ENCODE measurements at places on chromosomes 2 and 18.

GRCh38 chr2:26495705-26496297 is 17.9 kb upstream of the OTOF start:
- no peak for DNase-seq

DNA sequence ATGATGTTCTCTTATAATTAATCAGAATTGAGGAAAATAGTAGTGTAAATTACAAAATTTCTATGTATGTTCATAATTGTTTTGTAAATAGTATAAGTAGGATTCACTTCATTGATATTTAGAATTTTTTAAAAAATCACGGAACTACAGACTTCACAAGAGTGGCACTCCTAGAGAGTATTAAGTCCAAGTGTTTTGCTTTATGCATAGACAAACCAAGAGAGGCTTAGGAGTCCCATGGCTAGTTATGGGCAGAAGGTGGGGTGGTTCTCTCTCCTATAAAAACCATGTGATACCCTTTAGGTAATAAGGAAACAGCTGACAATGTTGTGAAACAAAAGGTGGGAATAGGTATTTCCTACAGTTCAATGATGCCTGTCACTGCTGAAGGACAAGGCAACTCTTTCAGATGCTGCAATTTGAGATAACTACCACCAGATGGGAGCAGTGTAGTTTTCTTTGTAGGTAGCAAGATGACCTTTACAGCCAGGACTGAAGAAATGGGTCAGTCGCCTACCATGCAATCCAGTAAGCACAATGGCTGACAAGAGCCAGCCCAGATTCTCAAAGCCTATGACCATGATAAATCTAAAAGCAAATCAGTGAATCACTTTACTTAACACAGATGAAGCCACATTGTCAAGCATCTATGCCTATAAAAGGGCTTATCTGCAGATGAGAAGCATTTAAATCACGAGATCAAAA is 83.9 kb downstream of the AAK1 start:
- no peak for DNase-seq

DNA sequence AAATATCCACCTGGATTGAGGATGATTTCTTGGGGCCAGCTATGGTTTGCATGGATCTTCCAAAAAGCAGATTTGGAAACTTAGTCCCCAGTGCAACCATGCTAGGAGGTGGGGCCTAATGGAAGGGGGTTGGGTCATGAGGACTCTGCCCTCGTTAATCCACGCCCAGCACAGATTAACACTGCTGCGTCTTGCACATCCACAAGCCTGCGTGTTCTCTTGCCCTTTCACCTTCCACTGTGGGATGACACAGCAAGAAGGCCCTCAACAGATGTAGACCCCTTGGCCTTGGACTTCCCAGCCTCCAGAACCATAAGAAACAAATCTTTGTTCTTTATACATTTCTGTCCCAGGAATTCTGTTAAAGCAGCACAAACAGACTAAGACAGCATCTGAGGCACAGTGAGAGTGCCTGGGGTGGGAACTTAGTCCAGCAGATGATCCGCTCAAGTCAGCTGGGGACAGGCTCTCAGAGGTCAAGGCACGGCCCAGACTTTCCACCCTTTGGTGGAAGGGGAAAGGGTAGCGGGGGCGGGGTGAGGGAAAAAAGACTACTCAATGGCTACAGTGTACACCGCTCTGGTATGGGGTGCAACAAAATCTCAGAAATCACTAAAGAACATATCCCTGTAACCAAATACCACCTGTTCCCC is 2.4 kb downstream of the RAB17 start:
- DNase-seq = no peak

DNA sequence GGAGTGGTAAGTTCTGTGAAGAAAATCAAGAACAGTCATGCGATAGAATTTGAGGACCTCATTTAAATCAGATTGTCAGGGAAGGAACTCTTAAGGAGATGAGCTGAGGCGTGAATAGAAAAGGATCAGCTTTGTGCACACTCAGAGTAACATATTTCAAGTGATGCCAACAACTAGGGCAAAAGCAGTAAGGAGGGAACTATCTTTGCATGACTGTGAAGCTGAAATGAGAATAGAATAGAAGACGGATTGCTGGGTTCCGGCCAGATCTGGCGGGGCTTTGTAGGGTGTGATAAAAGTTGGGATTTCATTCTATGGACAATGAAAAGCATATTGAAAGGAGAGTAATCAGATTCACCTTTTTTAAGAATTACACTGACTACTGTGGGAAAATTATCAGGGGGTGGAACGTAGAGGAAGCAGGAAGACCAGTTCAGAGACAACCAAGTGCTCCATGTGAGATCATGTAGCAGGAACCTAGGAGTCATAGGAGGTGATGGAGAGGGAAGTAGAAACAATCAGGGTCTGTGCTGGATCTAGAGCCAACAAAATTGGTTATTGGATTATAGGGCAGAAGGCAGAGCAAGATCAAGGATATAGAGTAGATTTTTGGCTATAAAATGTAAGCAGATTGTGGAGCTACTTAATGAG is 884.3 kb downstream of the DCC start:
- DNase-seq = no peak

GRCh38 chr2:128490881-128491691 is 172.4 kb upstream of the HS6ST1 start:
- DNase-seq = no peak

DNA sequence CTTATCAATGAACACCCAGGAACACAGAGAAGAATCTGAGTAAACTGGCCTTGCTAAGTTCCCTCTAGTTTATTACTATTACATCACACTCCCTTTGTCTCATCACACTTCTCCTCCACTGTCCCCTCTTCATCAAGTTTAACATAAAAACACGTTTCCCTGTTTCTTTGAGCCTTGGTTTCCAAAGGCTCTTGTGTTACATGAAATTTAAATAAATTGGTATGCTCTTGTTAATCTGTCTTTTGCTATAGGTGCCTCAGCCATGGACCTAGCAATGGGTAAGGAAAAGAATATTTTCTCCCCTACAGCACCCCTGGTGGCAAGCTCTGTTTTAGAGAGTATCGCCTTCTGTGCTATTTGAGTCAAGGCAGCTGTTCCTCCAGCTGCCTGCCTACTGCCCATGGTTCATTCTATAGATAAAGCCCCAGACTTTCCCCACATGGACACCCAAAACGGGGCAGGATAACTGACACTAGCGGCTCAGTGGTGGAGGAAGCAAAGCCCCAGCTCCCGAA is 31.8 kb downstream of the TGIF1 start:
- DNase-seq = peak; percentile 16

DNA sequence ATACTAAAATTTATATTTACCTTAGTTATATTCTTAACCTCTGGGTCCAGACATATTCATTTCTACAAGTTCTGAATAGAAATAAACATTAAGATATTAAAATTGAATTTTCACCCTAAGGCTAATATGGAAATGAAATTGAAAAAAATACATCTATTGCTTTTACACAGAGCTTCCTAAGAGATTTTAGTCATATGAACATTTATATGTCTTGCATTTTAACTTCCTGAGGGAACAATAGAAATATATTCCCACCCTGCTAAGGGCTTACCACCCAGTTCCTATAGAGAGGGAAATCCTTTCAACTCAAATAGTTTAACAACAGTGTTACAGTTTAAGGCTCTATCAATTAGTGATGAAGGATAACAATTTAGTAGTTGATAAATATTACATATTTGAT is 60.5 kb downstream of the SOCS6 start:
- DNase-seq = no peak

DNA sequence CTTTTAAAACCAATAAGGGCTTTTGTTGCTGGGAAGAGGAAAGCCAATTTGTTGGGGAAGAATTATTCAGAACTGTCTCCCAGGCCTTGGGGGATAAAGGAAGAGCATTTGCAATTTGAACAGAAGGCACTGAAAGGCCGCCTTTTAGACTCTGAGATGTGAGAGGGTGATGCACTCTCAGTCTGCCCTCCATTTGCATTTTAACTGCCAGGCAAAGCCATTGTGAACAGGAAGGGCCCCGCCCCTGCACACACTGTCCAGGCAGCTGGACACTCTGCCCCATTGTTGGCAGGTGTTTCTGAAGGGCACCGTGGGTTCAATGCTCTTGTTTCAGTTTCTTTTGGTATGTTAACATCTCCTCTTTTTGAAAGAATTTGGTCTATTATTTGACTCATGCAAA is 169.5 kb upstream of the COPS8 start:
- no peak for DNase-seq

GRCh38 chr2:73979686-73980085 is 5.0 kb upstream of the TET3 start:
- DNase-seq = no peak

GRCh38 chr2:127535422-127535901 is at the start of gene MYO7B:
MYO7B (plus strand) TSS chr2:127535683; CDS start chr2:127559723, 24,040 bp downstream.
- DNase-seq = no peak

DNA sequence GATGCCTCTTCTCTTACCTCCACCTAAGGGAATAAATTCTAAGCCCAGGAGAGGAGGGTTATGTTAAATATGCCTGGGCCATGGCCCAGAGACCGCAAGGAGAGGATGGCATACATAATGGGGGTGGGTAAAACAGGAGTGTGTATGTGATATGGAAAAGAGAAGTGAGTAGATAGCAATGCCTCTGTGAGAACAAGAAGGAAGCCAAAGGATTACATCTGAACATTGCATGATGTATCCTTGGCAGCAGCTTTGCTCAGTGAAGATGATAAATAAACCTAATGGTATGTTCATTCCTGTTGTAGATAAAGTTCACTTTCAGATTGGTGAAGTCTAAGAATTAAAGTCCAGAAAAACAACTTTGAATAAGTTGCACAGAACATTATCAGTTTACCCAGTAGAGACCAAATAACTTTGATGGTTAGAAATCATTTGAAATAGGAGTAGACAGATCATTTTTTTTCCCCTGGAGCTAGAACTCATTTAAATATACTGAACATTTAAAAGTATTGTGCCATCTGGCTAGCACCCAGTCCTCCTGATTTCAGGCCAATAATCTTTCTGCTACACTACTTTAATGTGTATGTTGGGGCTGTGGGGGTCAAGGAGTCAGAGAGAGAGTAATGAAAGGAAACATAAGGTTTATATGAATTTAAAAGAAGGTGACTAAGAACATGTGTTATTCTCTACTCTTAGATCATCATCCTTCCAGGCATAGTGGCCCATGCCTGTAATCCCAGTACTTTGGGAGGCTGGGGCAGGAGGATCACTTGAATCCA is 231.7 kb downstream of the PARD3B start:
- peak; percentile 67 for DNase-seq

- DNase-seq = no peak
These were observed 93.4 kb downstream of the CDH19 start for GRCh38 chr18:66510357-66511045.

GRCh38 chr2:223519471-223519870 is 82.7 kb downstream of the SCG2 start:
- no peak for DNase-seq

GRCh38 chr2:136306836-136307235 is 188.9 kb upstream of the CXCR4 start:
- no peak for DNase-seq

DNA sequence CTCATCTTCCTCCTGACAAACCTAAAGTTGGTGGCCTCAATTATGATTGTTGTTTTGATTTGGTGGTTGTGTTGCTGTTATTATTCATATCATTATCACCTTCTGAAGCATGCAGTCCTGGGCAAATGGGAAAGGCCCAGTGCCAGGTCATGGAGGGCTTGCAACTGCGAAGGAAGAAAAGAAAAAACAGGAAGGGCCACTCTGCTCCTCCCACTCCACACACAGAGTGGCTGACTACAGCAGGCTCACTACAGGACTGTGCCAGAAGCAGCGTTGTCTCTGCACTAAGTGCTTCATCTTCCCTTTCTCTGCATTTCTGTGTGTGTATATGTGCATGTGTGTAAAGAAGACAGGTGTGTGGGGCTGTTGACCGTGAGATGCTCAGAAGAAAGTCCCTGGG is 231.9 kb downstream of the ANKRD30B start:
- no peak for DNase-seq

- no peak for DNase-seq
These were observed 15.0 kb upstream of the TRAF3IP1 start for GRCh38 chr2:238305092-238305862.

GRCh38 chr2:37326285-37326684 is 1.7 kb upstream of the PRKD3 start:
- peak; percentile 85 for DNase-seq

DNA sequence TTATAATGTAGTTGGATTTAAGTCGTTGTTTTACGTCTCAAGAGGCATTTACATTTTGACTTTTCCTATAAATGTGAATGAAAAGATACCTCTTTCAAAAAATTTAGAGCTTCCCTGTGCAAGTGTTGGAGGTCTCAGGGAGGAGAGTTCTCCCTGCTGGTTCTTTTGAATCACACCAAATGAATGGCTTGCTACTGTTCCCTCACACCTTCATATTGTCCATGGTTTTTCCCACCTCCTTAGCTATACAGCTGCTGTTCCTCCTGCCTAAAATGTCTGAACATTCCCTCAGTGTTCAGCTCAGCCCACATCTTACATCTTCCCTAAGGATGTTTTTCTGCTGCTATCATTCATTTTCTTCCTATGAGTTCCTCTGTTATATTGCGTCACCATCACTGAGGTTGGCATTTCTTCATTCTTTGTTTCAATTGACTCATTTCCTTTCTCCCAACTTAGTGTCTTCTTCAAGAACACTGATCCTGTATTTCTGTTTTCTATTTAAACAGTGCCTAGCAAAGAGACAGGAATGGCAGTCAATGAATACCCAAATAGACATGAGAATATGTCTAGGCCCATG is 46.0 kb downstream of the COX7A2L start:
- DNase-seq = no peak

GRCh38 chr2:210792000-210792399 is 235.6 kb downstream of the CPS1 start:
- no peak for DNase-seq

All from skin of body (tissue), 3 donors.